ENCODE measurements at places on chromosomes 12 and 14. TPM values are rescaled to one million over a fixed set of nuclear protein-coding genes. Genes with fewer than 3 reads are reported as not detected.

The GPRC5A gene
- total RNA-seq, result 2.0 TPM

The ASPG gene
- total RNA-seq, result 44.1 TPM

The PMEL gene
- 0.83 TPM for total RNA-seq

The CDH24 gene
- total RNA-seq, result 1.6 TPM

The AP1G2 gene
- total RNA-seq, result 10.7 TPM

GRCh38 chr14:73091044-73091443 is 32.7 kb downstream of the RBM25 start:
- no peak for DNase-seq

GRCh38 chr12:82029936-82030335 is 270.8 kb upstream of the PPFIA2 start:
- no peak for DNase-seq

DNA sequence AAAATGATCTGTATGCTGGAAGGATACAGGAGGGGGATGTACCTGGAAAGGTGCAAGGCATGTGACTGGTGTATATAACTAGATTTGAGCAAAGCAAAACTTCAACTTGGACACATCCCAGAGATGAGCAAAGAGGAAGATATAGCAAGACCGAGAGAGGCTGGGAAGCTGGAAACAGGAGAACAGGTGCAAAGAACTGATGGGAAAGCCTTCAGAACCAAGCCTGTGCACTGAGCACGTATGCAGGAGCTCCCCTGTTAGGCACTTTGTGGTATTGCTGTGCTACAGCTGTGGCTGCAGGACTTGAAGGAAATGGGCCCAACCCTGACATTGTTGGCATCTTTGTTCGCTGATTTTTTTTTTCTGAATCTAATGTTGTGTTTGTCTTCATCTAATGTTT is 120.7 kb upstream of the PWP1 start:
- no peak for DNase-seq

DNA sequence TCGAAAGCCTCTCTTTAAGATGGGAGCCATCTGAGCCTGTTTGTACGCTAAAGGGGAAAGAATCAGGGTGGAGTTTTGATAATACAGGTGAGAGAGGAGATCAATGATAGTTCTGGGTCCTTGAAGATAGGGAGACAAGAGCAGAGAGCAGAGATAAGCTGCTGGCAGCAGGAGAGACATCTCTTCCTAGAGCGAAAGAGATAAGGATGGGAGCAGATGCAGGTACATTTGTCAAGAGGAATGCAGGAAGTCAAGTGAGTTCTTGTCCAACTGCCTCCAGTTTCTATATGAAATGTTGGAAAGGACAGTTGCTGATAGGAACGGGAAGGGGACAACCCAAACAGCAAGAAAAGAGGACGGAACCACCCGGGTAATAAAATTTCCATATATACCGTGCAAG is 24.7 kb upstream of the HIF1A start:
- DNase-seq, result no peak

DNA sequence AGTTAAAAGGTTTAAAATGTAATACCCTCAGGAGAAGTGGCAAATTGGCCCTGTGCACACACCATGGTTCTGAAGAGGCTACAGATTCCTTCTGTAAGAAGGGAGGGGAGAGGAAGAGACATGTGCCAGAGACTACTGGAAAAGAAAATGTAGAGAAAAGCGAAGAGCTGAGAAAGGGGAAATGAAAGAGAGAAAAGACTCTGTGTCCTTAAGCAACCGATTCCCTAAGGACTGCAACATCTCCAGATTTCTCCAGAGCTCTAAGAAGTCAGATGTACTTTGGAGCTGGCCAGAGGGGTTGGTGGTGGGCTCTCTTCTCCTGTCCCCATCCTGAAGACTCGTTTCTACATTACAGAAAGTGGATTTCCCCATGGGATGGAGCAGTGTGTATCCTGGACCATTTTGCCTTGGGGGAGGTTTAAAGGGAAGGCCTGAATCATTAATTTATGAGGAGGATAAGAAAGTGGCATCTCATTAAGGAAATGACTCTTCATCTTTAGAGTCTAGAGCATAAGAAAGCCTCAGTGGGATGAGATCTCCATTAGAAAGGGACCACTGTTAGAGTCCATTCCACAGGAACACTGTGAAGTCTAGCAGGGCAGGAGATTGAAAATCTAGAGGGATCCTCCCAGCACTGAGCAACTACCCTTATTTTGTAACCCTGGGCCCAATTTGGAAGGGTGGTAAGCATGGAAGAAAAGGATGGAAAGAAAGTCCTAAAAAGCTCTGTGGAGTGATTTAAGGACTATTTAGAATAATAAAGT is 45.5 kb upstream of the FUT8 start:
- DNase-seq, result no peak

DNA sequence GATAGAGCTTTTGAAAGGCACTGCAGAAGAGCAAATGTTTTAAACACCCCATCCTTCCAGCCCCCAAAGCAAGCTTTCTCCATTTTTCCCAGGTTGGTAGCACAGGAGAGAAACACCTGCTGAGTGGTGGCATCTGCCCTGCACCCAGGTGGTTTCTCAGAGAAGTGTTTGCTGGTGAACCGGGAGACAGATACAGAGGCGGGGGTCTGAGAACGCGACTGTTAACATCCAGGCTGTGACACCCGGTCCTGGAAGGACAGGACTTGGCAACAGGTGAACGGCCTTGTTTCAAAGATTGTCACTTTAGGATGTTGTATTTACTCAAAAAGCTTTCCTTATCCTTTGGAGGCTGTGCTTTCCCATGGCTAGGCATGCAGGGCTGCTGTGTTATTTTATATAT is 18.5 kb downstream of the MMAB start:
- no peak for DNase-seq

GRCh38 chr12:3073438-3074250 is 3.5 kb upstream of the TSPAN9 start:
- DNase-seq, result peak; percentile 86

GRCh38 chr12:106878804-106879203 is 76.9 kb upstream of the TMEM263 start:
- no peak for DNase-seq

GRCh38 chr12:120100630-120101029 is 15.9 kb downstream of the RAB35 start:
- DNase-seq, result peak; percentile 88

- DNase-seq, result no peak
Observed at GRCh38 chr12:41684997-41685396, 459.7 kb downstream of the GXYLT1 start.

- DNase-seq, result no peak
Observed at GRCh38 chr12:92585115-92585727, 117.6 kb upstream of the PLEKHG7 start.

- no peak for DNase-seq
Observed at GRCh38 chr14:95365401-95365800, 45.7 kb upstream of the CLMN start.

GRCh38 chr12:129076441-129077320 is 223.4 kb downstream of the GLT1D1 start:
- no peak for DNase-seq

- no peak for DNase-seq
Observed at GRCh38 chr12:128025589-128026245, 241.3 kb upstream of the TMEM132C start.

DNA sequence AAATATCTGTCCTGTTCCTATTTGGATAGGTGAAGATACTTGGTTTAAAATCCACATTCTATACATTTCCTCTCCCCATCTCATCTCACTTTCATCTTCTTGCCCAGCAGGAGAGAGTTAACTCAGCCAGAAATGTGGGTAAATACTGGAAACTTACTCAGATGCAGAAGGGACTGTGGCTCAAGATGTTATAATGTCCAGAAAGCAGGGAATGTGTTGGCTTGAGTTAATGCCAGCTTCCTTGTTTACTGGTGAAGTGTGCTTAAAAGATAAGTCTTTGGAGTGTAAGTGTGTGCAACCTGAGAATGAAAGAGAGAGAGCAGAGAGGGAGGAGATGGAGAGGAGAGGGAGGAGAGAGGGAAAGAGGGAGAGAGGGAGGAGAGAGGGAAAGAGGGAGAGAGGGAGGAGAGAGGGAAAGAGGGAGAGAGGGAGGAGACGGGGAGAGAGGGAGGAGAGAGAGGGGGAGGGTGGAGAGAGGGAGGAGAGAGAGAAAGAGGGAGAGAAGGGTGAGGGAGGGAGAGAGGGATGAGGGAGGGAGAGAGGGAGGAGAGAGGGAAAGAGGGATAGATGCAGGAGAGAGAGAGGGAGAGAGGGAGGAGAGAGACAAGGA is 22.0 kb upstream of the SNRPF start:
- DNase-seq, result no peak

Measured in Right ventricle myocardium superior (tissue), 1 donor.